ENCODE measurements at places on chromosomes 7 and 10.
A peak's percentile ranks its signal among the peaks of the same experiment; 100 is the strongest.

DNA sequence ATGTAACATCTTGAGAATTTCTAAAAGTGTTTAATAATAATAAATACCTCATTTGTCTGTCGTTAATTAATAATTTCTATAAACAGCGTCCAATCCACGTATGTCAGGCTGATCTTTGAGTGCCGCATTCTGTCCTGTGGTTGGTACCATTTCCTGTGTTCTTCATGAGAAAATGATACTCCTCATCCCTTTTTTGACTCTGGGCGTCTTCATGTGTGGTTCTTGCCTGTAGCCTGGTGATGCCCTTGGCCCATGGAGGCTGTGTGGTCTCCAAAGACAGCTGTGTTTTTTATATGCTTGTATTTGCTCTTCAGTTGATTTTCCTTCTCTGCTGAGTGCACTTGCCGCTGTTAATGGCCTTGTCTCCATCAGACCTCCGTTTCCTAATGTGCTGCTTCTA lies 31.5 kb downstream of the GLRX3 start:
- no peak for DNase-seq

DNA sequence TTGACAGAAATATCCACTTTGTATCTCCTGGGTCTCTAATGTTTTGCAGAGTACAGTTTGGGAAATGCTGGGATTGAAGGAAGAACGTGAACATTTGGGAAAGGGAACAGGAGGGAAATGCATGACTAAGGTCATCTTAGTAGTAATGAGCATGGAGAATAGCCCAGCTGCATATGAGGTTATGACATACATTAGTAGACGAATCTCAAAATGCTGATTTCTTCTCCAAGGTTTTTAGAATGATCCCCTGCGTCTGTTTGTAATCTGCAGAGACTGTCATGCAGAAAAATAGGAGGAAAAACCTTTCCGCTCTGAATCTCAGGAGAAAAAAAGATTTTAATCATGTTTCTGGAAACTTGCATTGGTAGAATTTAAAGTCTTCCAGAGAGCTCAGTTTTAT lies 133.6 kb downstream of the PPP1R9A start:
- no peak for DNase-seq

GRCh38 chr7:16068183-16068582 lies 353.2 kb downstream of the CRPPA start:
- DNase-seq: no peak

- DNase-seq: no peak
Measured at GRCh38 chr10:20986049-20986448, 88.9 kb upstream of the NEBL start.

DNA sequence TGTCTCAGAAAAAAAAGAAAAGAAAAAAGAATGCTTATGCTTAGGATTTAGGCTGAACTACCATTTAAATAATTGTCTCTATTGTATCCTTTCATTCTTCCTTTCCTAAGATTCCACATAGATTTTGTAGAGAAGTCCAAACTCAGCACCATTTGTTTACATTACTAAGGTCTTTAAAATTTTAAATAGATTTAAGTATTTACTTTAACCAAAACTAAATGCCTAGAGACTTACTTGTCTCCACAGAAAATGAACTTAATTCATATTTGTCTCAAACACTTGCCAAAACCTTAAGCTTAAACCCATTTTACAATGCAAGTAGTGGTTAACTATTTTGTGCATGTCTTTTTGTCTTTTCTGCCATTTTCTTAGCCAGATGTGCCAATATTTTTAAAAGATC lies 54.1 kb upstream of the ABI1 start:
- DNase-seq: no peak

DNA sequence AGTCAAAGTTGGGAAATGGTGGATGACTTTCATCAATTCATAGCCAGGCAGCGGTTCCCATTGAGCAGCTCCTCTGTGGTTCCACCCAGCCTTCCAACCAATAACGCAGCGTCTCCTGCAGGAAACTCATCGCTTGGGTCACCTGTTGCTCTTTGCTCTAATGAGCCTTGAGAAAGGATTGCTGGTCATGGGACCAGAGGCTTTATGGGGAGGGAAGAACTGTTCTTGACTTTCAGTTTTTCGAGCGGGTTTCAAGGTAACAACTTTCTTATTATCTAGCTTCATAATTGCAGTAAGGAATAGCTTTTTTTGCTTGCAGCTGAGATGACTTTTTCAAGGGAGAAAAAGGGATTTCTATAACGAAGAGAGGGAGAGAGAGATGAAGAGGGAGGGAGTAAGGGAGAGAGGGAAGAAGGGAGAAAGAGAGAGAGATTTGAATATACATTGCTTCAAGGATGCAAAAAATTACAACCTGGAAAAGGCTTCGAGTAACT lies 405 bp upstream of the ENTPD1 start:
- no peak for DNase-seq

DNA sequence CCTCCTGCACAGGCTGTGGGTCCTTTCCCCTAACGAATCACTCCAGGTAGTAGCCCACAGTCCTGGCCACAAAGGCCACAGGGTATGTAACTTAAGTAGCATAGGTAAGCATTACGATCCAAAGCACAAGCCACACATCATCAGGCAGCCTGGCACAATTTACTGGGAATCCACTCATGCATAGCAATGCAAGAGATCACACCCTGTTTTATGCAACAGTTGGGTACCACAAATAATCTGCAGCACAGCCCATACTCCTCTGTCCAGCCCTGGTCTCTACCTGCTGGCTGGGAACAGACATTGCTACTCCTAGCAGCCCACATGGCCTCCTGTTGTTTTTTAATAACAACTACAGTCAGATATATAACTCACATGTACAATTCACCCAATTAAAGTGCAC lies 34.3 kb downstream of the SRPK2 start:
- DNase-seq: no peak

DNA sequence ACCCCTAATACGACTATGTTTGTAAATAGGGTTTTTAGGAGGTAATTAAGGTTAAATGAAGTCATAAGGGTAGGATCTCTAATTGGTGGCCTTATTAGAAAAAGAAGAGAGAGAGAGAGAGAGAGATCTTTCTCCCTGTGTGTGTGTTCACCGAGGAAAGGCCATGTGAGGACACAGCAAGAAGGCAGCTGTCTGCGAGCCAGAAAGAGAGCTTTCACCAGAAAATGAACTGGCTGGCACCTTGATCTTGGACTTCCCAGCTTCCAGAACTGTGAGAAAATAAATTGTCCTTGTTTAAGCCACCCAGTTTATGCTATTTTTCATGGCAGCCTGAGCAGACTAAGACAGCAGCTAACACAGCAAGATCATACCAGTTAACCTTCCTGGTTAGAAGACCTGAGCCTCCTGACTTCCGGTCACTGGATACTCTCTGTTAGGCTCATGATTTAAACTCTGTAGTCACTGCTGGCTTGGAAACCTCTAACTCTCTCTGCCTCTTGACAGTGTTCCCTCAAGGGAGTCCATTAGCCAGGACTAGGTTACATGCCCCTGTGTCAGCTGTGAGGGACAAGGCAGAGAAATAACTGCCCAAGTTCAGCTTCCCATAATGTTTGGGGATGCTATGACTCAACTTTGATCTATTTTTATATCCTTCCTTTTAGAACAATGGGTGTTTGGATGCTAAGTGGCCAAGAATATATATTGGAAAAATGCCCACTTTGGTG lies 102.3 kb downstream of the DYNC1I1 start:
- DNase-seq: no peak

DNA sequence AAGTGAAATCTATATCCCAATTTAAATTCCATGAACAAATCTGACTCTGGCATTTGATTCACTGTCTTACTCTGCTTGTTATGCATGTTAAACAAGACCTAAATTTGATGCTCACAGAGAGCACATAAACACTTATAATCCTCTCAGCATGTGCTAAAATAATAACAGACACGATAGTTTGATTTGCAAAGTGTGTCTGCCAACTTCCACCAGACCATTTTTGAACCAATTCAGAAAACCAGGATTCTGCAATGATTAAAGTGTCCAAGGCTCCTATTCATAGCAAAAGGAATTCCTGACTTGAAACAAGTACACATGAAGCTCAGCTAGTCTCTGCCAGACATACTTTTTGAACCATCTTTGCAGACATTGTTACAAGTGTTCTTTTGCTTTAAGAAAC lies 11.2 kb downstream of the RBM20 start:
- no peak for DNase-seq

GRCh38 chr7:33753881-33754525 lies 151.3 kb upstream of the BMPER start:
- peak; percentile 7 for DNase-seq

DNA sequence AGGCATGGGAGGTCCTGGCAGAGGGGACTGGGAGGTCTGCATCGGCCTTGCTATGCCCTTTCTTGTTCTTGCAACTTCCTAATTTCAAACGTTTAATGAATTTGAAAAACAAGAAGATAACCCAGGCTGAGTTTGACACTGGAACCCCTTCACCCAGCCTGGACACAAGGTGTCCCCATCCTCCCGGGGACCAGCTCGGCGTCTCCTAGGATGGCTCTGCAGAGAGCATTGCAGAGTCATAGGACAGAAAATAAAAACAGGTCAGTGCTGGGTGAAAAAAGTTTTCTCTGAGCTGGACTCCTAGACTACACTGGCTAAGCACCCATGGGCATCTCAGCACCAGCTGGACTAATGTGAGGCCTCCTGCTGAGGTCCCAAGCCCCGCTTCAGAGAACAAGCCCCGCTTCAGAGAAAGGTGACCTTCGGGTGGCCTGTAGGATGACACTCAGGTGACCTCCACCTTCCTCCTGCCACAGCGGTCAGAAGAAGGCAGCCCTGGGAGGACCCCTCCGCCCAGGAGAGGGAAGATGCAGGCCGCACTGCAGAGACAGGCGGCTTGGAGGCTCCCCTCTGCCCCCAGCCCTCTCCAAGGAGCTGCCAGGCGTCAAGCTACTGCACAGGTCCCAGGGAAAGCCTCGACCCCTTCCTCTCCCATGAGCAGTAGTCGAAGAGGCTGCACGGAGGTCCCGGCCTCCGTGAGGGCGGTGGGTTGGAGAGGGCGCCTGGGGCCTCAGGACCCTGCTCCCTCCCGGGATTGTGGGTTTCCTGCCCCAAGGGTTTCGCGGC lies 9.3 kb upstream of the UNCX start:
- DNase-seq: no peak

DNA sequence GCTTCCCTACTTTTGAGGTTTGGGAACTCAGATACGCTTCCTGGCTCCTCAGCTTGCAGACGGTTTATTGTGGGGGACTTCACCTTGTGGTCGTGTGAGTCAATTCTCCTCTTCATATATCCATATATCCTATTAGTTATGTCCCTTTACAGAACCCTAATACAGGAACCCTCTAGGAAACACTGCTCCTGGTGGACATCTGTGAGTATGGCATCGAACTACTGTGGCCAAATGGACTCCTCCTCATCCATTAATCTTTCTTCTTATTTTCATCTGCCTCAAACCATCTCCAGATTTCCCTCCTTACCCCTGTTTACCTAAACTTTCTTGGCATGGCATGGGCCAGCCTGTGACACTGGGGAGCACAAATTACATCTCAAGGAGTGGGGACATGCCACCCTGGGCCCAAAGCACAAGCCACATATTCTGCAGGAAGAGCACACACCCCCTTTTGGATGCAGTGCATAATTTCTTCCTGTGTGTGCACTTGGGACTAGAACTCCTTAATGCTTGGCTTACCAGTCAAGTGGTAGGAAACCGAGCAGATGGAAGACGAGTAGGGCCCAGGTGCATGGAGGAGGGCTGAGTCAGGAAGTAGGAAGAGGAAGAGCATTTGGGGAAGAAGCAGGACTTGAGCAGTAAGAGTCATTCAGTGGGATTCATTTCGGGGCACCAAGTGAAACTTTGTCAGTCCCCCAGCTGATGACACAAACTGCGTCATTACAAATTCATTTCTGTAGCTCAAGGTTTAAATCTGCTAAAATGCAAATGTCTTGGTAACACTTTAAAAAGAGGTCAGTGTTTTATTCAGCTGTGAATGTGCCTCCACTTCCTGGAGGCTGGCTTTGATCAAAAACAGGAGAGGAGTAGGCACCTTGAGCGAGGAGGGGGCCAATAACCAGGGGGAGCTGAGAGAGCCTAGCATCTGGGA lies 80.8 kb upstream of the PLXNA4 start:
- DNase-seq: no peak

- DNase-seq: no peak
Measured at GRCh38 chr7:128323459-128324367, 20.0 kb downstream of the RBM28 start.

DNA sequence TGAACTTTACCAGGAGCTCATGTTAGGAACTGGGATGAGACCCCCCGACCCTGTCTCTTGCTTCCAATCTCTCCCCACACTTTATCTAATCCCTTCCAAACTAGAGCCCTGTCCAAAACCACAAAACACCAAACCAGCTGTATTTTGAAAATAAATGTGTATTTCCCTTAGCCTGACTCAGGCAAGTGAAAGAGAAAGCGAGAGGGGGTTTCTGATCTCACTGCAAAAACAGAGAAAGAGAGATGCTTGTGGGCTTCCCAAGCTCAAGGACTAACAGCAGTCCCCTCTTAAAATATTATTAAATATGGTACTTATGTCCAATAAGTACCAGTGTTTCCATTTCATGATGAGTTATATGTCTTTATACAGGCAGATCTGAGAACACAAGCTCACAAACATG lies 122.0 kb downstream of the AGMO start:
- no peak for DNase-seq

DNA sequence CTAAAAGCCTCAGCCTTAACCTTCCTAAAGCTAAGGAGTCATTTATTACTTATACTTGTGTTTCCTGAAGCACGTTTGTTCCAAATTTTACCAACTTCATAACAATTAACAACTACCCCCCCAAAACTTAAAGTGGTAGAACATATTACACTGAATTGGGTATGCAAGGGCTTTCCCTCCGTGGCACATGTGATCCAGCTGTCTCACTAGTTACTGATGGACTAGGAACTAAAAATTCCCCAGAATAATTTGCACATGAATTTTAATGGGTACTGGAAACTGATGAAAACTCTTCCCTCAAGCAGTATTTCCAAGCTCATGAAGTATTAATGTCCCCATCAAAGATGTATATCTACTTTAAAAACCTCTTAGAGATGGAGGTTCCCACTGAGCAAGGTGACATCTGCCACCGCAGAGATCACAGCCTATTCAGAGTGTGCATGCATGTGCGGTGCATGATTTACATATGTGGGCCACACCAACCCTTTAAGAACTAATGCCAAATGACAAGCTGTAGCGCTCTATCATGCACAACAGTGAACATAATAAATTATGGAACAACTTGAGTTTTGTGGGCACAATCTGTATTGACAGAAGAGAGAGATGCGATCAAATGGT lies 139.9 kb upstream of the ADCY1 start:
- no peak for DNase-seq
